Stimulated activated CD4-positive, alpha-beta T cell treated with anti-CD3 and anti-CD28 coated beads, TNF-alpha, amount 100 ng/mL, for 48 hours (primary cell): ENCODE measurements at places on chromosomes 7 and 10.

- DNase-seq = no peak
Measured at GRCh38 chr10:111705021-111705420, 478.5 kb downstream of the GPAM start.

DNA sequence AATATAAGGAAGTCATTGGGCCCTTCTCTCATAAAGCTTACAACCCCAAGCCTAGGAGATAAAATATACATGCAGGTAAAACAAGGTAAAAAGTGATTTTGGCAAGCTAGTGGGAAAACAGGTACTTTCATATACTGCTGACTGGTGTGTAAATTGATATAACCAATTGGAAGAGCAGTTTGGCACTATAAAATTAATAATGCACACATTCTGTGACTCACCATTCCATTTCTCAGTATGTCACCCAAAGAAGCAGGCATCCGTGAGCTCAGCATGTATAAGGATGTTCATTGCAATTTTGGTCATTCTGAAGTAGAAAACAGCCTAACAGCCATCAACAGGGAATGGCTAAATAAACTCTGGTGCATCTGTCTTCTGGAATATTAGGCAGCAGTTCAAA, 2.9 kb downstream of the MACROH2A2 start:
- no peak for DNase-seq

DNA sequence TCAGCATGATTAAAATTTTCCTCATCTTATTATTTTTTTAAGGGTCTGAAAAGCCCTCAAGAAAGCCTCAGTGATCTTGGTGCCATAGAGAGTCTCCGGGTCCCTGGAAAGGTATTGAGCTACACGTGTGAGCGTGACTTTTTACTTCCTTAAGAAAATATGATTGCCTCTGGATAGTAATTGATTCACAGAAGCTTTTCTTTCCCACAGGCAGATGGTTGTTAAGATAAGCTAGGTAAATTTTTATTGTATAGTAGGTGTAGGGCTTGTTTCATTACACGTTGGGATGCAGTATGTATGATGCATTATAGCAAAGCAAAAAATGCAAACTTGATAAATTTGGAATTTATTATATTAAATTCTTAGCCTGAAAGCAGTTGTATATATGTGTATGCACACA, 7.7 kb downstream of the VPS50 start:
- DNase-seq = no peak

GRCh38 chr7:84302949-84303348, 108.4 kb upstream of the SEMA3A start:
- DNase-seq = no peak

DNA sequence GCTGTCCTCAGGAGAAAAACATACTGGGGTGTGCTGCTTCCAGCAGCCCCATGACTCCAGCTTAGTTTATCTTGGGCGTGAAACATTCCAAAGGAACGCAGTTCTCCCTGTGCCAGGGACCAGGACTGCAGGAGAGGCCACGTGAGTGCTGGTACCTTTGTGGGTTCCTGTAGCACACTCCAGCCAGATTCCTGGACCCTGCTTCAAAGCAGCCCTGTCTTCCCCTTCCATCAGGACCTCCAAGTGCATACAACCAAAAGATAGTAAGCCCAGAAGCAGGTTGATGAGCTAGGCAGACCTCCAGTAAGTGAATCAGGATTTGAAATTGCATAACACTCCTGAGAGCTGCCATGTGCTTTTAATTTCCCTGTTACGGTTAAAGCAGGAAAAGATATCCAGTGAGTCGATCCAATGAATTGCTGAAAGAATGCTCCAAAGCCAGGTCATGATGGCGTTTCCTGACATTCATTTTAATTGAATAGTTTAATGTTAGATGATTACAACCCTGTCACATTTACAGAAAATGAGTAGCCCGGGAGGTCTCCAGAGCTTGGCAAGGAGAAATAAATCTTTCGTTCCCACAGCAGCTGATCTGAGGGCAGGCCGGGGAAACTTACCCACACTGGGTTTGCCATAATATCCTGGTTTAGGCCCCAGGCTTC, 38.9 kb upstream of the CPXM2 start:
- no peak for DNase-seq

DNA sequence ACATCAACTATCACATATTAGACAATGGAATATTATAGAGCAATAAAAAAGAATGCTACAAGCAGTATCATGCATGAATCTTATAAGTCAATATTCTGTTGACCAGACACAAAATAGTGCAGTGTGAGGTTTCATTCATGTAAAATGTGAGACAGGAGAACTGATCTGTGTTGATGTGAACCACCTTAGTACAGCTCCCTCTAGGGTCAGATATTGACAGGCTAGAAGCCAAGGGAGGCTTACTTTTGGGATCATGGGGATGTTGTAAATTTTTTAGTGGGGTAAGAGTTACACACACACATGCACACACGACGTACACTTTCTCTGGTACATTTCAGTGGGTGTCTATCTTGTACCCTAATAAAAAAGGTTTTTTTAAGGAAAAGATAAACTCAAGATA, 231.6 kb upstream of the FOXK1 start:
- DNase-seq = no peak

- no peak for DNase-seq
Measured at GRCh38 chr7:108078211-108078673, 51.9 kb downstream of the LAMB4 start.

DNA sequence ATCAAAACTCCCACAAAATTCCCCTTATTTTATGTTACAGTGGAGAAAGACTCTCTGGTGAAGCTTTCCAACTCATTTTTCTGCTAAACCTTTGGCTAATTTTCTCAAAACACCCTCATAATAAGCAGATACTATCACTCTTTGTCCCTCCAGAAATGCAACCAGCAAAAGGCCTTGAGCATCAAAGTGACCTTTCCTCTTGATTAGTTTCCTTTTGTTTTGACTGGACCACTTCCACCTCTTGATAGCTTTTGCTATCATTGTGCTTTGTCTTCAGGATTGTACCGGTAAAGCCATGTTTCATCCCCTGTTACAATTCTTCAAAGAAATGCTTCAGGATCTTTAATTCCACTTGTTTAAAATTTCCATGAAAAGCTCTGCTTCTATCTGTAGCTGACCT, 115.1 kb upstream of the SLC13A1 start:
- no peak for DNase-seq

GRCh38 chr10:132788831-132789219, 2.9 kb upstream of the NKX6-2 start:
- DNase-seq = no peak

GRCh38 chr7:100132697-100133151, 6.0 kb downstream of the MBLAC1 start:
- no peak for DNase-seq

- DNase-seq = no peak
Measured at GRCh38 chr10:14670551-14671240, 104.0 kb downstream of the FAM107B start.

- DNase-seq = peak; percentile 55
Measured at GRCh38 chr7:114922026-114922651, at the start of gene MDFIC. TSS of gene MDFIC (plus strand) at chr7:114922094. CDS start at chr7:114923034, 940 bp downstream.

DNA sequence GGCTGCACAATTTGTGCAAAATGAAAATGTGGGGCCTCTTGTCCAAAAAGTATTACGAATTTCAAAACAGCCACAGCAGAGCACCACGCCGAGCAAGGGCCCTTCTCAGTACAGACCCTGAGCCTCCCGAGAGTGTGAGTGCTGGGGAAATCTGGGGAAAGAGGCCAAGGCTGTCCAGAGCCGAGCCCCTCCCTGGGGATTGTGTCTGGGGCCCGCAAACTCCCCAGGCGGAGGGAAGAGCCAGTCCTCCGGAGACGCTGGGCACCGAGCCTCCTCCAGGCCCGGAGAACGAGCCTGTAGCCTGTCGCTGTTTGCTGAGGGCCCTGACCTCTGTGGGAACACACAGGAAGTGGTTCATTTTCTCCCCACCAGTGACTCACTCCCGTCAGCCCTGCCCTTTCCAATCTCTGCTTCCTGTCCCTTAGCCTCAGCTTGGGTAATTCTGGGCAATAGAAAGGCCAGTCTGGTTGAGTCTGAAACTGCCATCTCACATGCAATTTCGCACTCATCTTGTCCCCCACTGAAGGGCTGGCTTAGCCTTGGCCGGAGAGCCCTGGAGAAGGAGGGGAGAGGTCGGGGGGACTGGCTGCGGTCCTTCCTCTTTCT, 19.5 kb upstream of the GNA12 start:
- DNase-seq = peak; percentile 61

DNA sequence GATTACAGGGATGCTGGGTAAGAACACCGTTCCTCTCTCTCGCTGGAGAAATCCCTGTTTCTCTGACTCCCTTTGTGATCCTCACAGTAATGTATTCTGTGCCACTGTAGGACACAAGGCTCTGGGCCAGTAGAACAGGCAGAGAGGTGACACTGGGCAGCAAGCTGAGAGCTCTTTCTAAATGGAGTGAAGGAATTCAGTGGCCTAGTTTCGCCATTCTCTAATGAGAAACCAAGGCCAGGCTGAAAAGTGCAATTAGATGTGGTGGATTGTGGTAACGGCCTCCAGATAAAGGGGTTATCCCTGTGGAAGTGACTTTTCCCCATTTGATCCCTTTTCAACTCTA, 12.8 kb downstream of the KCTD7 start:
- no peak for DNase-seq

DNA sequence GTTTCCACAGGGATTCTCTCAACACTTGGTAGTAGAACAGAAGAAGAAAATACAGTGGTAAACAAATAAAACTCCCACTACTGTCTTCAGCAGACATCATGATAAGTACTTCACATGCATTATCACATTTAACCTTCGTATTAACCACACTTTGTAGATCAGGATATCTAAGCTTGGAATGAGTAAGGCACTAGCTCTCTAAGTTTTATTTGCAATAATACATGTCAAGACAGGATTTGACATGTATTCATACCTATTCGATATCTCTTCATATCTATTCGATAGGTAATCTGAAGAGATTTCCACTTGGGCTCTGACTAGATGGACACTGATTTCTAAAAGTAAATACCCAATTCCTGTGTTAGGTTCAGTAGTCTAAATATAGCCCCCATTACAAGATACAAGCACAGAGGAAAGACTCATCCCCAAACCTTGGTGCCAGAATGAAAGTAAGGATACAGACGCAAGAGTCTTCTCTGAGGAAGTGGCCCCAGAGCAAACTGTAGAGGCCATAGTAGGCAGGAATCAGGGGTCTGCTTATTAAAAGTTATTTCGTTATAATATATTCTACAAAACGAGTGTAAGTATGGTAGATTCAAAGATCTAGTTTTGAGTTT, 58.4 kb downstream of the FOXP2 start:
- DNase-seq = no peak

- DNase-seq = no peak
Measured at GRCh38 chr10:6543431-6544005, 36.6 kb downstream of the PRKCQ start.

- no peak for DNase-seq
Measured at GRCh38 chr7:130150587-130150986, 54.6 kb downstream of the TMEM209 start.

DNA sequence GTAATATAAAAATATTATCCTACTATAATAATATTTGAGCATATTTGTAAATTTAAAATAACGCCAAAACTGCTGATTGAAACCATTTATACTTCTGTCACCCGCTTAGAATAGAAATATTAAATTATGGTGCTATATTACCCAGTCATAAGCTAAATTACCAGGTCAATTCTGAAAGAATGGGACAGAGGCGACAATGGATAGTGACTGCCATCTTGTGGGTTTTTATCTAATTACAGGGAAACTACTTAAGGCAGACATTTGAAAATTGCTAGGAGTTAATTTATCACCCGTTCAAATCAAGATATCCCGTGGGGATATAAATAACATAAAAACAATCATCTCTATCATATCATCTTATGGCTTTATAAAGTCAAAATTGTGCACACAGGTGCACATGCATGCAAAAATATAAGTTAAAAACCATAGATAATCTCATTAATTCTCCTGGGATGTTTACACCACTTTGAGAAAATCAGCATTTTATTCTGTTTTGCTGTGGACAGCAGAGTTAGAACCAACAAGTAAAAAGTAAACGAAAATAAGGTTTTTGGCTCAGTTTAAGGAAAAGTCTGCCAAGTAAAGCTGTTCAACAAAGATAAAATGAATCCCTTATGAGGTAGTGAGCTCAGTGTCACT, 41.3 kb upstream of the HPSE2 start:
- DNase-seq = no peak

GRCh38 chr7:132578050-132578370, 1.7 kb upstream of the PLXNA4 start:
- no peak for DNase-seq

DNA sequence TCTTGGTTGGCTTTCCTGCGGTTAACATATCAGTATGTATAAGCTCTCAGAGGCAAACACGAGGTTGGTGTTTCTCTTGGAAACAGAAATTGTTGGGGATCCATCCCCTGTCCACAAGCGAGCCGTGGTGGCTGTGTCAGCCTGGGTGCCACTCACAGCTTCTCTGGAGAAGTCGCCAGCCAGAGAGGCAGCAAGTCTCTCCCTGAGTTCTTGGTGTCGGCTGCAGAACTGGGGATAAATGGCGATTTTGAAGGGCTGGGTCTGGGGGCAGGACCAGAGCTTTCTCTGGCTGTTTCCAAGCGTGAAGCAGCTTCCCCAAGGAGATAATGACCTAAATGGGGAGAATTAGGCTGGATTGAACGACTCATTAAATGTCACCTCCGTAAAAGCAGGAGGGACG, 335.3 kb downstream of the GLRX3 start:
- DNase-seq = no peak

DNA sequence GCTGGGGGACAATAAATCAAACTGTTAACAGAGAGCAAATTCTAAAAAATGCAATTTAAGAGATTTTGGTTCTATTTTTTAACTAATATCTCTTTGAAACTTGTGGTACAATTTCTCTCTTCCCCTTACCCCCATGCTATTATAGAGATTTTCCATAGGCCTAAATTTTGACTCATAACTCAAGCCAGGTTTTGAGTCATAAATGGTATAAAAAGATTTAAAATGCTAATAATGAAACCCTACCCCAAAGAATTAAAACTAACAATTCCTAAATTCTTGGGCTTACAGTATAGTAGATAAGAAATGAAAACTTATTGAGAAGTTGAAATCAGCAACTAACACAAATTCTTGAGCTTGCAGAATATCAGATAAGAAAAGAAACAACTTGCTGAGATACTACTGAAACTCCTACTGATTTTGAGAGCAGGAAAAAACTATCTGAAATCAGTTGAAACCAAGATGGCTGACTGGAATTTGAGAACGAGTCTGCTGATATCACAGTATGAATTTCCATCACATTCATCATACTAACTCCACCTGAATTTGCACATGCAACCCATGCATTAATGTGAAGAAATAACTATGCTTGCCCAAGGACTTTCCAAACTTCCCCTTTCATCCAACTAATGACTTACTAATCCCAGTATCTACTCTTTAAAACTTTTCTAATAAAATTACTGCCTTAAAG, 36.3 kb downstream of the POT1 start:
- no peak for DNase-seq

- DNase-seq = no peak
Measured at GRCh38 chr7:111357691-111358090, 204.6 kb downstream of the IMMP2L start.
